ENCODE measurements at places on chromosomes 11 and 22.

- no peak for DNase-seq
These were observed 49.3 kb upstream of the MPPED2 start for GRCh38 chr11:30635401-30635989.

GRCh38 chr22:17707526-17707925 lies 66.7 kb downstream of the BID start:
- DNase-seq: no peak

DNA sequence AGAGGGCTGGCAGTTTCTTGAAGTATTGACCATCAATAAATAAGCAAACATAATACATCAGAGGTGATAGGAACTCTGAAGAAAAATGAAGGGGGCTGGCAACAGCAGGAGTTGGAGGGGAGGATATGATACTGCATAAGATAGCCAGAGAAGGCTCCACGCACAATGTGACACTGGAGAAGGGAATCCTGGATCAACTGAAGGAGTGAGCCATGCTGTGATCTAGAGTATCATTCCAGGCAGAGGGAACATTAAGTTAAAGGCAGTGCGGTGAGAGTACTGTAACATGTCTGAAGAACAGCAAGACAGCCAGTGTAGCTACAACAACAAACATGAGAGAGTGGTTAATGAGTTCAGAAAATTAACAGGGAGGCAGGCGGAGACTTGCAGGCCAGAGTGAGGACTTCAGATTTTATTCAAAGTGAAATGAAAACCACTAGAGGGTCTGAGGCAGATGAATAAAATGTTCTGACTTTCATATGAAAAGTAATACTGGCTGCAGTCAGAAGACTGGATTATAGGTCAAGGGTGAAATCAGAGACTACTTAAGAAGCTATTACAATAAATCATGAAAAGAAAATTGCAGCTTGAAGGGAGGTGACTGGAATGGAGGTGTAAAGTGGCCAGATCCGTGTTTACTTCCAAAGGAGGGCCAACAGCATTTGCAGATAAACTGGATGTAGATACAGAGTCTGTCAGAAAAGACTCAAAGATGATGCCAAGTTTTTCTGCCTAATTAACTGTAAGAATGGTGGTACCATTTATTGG lies 49.4 kb downstream of the RRAS2 start:
- no peak for DNase-seq

DNA sequence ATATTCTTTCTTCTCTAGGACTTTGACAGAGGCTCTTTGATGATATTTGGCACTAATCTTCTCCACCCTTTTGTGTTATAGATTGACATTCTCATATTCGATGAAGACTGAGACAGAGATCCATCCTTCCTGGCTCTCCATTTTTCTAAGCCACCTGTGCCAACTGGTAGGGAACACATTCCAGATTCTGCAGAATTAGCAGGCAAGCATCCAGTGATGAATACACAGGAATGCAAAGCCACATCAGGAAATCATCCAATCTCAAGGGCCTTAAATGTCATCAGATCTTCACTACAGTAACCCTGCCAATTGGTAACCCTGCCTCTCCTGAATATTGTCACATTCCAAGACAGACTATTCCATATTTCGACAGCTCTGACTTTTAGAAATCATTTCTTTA lies 718.4 kb upstream of the API5 start:
- DNase-seq: no peak

- no peak for DNase-seq
These were observed 540.0 kb downstream of the SOX6 start for GRCh38 chr11:15816260-15816871.

GRCh38 chr22:27063406-27063805 lies 406.0 kb downstream of the MIAT start:
- DNase-seq: no peak

GRCh38 chr11:86889001-86889341 lies 66.2 kb downstream of the FZD4 start:
- DNase-seq: no peak

DNA sequence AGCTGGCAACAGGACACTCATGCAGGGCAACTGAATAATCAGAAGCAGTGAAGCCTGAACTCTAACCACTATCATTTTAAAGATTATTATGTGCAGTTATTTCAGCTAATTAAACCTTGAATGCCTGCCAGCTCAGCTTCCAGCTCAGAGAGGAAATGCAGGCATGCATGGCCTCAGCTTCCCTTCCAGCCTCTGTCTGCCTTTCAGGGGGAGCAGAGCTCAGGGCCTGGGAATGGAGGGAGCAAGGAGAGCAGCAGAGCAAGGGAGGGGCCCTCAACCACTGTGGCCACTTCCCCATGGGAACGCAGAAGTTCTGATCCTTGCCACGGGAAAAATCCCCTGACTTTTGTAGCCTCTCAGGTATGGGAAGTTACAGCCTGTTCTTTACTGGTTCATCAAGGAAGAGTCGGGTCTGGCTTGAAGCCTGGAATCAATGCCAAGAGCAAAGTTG lies 32.5 kb upstream of the APLNR start:
- no peak for DNase-seq

DNA sequence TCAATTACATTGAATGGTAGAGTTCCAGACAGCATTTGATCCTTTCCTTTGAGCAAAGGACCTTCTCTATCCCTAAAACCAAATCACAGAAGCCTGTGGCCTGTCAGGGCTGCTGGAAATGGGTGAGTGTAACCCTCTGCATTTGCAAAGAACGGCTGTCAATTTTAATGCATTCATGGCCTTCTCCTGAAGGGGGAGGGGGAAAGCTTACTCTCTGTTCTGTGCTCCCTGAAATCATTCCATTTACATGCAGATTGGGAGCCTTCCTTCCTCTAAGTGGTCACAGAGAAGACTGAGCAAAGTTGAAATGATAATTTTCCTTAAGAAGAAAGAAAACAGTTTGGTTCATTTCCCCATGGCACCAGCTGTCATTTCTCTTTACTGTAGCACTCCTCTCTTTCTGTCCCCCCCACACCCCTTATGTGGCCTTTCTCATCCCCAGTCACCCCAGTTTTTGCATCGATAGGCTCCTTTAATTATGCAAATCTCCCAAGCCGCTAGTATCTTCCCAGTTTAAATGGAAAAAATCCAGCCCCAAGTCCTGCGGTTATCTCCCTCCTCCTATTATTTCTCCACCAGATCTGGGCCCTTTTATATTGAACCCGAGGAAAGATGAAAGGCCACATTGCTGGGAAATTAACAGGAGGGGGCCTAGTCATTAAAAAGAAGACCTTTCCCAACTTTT lies 109.4 kb upstream of the KIRREL3 start:
- DNase-seq: no peak

- DNase-seq: no peak
These were observed 711 bp downstream of the FDX1 start for GRCh38 chr11:110430267-110431050.

DNA sequence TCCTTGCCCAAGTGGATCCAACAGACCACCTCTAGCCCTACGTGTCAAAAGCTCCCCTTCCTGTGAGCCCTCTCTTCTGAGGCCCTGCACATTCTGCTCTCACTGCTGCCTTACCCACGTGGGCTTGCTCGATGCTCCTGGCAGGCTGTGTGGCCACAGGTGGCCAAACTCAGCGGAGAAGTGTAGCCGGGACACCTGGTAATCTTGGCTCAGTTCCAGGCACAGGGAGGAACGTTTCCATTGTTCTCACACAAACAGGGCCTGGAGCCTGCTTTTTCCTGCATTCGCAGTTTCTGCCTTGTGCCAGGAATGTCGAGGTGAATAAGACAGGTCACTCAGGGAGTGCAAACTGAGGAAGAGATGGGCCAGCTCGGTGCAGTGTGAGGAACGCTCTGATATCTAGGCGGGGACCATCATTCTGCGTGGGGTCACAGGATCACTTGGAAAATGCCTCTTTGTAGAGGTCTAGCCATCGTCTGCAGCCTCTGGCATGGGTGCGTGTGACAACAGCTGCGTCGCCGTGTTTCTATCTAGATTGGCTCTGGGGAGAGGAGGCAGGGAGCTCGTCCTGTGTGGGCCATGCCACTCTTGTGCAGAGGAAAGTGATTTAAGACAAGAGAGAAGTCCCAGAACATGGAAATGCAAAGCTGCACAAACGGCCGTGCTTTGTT lies 127.6 kb upstream of the PARVA start:
- no peak for DNase-seq

DNA sequence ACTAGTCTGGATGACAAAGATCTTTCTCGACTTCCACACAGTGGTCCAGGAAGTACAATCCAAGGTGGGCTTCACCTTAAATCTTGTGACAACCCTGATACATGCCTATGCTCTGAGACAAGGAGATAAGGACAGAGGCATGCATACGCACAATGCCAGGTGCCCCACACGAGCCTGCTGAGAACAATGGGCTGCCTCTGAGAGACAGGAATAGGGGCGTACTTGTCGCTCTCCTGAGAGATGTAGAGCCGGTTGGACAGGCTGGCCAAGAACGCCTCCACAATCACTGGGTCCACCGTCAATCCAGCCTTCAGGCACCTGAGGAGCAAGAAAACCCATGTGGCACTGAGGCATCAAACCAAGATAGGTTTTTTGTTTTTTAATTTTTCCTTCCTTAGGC lies 25.5 kb downstream of the SERPIND1 start:
- DNase-seq: no peak

DNA sequence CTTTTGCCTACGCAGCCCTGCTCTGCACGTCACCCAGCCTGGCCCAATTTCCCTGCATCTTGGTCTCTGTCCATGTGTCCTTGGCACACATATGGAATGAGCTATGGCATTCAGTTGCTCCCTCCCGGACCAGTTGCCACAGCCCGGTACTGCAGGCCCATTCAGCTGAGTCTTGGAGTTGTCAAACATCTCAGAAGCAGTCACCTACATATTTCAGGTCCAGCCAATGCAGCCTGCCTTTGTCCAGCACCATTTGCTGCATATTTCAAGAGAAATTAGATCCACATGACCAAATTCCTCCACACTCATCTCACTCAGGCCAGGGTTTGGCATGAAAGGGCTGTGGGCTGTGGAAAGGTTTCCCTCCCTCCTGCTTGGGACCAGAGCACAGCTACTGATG lies 76.8 kb downstream of the MN1 start:
- no peak for DNase-seq

GRCh38 chr11:69115586-69116560 lies 39.9 kb upstream of the SMIM38 start:
- no peak for DNase-seq

DNA sequence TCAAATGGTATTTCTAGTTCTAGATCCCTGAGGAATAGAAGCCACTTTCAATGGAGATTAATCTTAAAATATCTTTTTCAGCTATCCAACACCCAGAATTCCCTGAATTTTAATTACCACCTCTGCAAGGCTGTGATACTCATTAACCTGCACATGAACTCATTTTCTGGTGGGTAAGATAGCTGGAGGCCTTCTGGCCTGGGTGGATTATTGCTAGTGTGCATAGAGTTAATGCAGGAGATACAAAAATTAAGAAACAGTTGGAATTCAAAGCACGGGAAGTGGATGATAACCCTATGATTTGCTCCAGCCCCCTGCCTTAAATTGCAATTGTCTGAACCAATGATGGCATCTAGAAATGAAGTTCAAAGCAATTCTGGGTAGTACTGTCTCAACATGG lies 115.0 kb downstream of the ATG16L2 start:
- no peak for DNase-seq

DNA sequence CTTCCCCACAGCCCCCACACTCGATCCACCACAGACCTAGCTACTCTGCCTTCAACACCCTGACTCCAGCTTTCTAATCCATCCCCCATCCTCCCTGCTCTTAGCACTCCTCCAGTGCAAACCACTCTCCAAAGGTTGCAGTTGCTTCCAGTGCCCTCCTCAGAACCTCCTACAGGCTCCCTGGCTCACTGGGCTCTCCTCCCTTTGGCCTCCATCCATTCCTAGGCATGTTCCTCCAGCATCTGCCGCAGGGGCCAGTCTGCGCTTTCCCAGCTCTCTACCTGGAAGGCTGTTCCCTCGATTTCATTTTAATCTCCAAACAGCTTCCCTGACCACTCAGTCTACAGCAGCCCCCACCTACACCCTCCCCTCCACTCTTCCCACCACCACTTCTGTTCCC lies 133.8 kb downstream of the SPATA19 start:
- no peak for DNase-seq

DNA sequence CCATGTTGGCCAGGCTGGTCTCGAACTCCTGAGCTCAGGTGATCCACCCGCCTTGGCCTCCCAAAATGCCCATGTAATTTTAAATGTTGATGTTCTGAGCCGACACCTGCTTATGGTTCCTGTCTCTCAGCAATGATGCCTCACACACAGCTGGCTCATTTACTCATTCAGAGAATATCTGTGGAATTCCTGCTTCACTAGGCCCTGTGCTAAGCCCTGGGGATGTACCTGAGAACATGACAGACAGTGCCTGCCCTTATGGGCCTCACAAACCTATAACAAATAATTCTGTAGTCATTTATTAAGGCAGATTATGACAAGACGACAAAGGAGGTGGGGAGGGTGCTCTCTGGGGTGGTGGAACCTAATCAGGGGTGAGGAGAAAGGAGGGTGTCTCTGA lies 93.7 kb downstream of the PRR5L start:
- DNase-seq: no peak

DNA sequence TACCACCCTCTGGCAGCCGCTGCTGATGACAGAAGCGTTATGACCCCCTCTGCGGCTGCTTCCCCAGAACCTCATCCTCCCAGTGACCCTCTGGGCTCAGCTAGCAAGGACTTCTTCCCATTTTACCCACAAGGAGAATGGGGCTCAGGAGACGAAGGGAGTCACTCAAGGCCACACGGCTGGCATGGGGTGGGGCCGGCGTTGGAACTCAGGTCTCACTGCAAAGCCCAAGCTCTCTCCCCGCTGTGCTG lies 16.8 kb upstream of the SUN2 start:
- no peak for DNase-seq

DNA sequence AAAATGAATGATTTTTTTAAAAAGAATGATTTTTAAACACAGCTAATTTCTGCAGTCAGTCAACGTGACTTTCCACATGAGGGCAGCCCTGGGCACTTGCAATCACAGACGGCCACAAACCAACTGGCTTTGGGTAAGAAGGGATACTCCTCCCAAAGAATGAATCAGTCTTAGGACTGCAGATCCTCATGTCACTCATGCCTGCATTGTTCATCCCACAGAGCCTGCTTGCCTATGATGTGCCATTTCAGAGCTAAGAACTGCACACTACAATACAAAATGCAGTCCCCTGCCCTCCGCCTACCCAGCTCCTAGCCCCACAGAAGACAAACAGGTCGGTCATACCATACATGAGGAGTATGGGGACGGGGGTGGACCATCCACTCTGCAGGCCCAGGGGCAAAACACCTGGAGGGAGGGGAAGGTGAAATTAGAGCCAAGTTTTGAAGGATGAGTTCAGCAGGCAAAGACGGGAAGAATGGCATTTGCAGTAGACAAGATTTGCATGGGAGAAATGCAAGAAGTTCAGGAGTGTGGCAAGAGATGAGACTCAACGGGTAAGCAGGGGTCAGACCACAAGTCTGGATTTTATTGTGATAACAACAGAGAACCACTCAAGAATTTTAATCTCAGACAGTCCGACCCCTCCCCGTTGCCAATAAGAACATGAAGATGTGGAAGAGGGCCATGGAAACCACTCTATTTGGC lies 24.7 kb downstream of the PACSIN2 start:
- no peak for DNase-seq

DNA sequence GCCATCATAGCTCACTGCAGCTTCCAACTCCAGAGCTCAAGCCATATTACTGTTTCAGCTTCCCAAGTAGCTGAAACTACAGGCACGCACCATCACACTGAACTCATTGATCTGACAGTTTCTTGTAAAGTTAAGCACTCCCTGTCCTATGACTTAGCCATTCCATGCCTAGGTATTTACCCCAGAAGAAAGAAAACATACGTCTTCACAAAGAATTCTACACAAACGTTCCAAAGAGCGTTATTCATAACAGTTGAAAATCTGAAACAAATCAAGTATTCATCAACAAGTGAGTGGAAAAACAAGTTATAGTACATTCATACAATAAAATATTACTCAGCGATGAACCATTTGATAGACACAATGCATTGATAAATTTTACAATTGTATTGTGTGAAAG lies 7.8 kb upstream of the NLRP10 start:
- DNase-seq: no peak
